ENCODE measurements at places on chromosomes 3 and 15. TPM values are rescaled to one million over a fixed set of nuclear protein-coding genes. Genes with fewer than 3 reads are reported as not detected.

RARB gene
- 9.4 TPM for total RNA-seq

KIF15 gene
- total RNA-seq = 3.8 TPM

C3orf49 gene
- not detected for total RNA-seq

GOLGA8O gene
- 0.99 TPM for total RNA-seq

MYRIP gene
- total RNA-seq = under 0.01 TPM

Measured in fibroblast of lung (primary cell).